ENCODE measurements at places on chromosomes 16 and 17.

DNA sequence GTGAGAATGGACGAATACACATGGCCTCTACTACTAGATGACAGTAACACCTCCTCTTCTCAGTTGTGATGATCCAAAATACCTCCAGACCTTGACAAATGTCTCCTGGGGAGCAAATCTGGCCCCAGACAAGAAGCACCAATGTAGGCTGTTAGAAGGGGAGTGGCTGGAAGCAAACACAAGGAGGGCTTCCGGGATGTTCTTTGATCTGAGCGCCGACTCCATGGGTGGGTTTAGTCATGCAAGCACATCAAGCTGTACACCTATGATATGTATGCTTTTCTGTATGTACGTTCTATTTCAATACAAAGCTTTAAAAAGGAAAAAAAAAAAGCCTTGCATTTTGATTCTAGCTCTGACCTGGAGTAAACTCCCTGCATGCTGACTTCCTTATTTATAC, 61.4 kb downstream of the ARHGAP17 start:
- DNase-seq = no peak

DNA sequence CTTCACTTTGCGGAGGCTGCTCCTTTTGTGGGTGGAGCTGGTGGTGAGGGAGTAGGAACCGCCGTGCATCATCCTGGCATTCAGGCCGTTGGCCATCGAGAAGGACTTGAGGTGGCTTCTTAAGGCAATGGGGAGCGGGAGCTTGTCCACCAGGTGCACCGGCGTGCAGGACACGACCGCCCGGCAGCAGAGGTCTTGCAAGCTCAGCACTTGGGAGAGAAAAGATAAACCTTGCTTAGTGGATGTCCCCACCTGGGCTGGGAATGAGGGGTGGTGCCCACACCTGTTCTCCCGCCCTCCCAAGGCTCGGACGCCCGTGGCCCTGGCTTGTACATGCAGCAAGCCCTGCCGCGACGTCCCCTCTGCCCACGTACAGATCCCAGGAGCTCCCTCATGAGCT, 9.7 kb upstream of the WDR45B start:
- DNase-seq = no peak

DNA sequence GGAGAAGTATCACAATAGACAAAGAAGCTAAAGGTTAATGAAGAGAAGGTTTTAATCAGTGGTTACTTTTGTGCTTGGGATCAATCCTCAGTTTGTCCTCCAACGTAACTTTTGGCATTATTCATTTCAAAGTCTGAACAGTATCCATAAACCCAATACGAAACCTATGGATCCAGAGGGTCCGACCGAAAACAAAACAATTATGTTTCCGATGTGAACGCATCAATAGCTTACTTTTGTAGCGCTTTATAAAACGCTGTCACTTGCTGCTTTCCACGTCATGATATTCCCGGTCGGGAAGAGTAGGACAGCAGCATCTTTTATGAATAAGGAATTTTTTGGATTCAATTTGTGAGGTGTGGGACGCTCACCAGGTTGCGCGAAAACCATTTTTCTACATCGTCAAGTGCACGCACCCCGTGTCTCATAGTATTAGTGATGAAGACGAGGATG, 383.8 kb downstream of the ZFHX3 start:
- DNase-seq = no peak

DNA sequence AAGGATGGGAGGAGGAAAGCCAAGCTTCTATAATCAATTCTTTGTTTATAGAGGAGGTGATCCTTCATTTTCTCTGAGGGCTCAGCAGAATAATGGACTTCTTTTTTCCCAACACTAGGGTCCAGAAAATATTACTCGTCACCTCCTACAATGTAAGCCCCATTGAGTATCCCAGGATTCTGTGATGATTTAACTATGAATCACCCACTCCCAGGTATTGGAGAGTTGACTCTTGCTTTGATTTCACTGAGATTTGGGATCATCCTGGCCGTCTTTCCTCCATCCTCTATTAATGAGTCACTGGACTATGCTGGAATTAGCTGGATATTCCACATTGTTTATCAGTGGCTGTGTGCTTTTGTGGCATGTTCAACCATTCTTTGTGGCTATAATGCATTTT, 452.0 kb downstream of the NPIPA7 start:
- DNase-seq = no peak

DNA sequence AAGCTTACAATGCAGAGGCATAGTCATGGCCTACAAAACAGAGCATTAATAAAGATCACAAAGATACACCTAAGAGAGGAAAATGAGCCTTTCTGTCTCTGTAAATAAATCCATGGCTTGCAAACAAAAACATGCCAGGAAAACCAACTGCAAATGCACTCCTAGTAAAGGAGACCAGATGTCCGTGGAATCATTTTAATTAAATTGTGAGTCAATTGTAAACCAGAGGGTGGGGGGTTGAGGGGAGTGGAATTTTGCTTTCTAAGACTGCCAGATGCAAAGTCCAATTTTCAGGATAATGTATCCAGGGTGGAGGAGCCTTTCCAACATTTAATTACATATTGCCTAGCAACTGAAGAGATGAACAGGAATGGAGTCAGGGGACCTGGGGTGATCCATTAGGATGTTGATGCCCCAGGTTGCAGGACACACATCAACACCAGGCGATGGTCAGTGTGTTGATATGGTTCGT, 390.3 kb upstream of the CCL2 start:
- DNase-seq = no peak

GRCh38 chr17:50778988-50779387, 11.7 kb upstream of the ANKRD40CL start:
- DNase-seq = no peak

DNA sequence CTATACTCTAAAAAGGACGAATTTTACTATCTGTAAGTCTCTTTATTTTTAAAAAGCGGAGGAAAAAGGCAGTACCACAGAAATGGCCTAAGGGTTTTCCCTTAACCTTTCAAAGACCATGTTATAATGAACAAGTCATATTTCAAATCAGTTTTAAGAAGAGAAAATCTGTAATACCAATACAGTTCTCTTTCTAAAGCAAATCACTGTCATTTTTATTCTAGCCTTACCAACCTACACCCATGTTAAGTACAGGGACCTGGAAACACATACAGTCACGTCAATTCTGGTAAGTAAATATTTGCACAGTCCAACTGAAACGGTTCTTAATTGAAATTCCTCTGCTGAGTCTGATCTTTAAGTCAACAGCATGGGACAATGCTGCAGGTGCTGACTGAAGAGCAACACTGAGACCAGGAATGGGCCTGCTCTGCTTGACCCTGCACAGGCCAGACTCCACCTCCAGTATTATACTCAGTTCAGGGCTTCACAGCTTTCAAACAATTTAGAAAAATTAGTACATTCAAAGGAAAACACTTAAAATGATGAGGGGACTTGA, 20.2 kb downstream of the MBTPS1 start:
- no peak for DNase-seq

DNA sequence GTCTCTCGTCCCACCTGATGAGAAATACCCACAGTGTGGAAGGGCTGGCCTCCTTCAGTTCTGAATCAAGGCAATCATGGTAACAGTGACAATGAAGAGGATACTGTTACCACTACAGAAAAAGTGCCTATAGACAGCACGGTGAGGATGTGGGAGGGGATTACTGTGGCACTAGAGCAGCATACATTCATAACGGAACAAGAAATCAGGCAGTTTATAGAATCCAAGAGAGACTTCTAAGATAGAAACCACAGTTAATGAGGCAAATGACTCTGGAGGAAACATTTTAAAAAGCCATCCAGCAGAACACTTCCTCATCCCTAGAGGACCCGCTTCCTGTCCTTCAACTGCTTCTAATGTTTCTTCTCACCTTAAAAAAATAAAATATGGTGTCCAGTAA, 2.7 kb downstream of the RUSF1 start:
- DNase-seq = no peak

DNA sequence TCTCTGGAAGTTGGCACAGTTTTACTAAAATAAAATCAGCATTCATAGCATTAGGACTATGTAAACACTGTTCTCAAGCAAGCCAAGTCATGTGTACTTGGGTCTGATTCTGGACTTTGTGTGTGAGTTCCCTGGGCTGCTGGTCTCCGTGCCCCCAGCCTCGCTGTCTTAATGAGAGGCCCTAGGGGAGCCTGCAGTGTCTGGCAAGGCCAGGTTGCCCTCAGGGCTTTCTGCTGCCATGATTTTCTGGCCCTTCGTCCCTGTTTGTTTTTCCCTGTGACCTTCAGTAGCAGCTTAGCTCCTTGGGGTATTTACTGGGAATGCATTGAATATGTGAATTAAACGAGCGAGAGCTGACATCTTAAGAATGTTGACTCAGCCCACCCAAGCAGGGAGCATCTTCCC, 161.8 kb downstream of the RPTOR start:
- DNase-seq = no peak

- no peak for DNase-seq
Measured at GRCh38 chr16:87303431-87303930, 13.7 kb downstream of the C16orf95 start.

GRCh38 chr17:67636834-67637520, 80.8 kb upstream of the NOL11 start:
- no peak for DNase-seq

DNA sequence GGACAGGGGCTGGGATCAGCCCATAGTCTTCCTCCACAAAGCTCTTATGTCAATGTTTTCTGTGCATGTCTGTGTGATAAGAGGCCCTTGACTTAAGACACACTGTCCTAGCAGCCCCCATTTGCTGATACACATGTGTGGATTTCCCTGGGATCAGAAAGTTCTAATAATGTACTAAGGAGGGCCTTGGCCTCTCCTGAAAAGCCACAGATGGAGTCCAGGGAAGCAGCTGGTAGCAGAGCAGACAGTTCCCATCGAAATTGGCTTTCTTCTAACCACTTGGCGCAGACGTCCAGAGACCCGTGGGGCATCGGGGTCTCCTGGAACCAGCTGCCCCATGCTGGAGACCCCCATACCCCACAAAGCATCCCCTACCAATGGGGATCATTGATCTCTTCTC, 4.3 kb upstream of the GP2 start:
- no peak for DNase-seq

DNA sequence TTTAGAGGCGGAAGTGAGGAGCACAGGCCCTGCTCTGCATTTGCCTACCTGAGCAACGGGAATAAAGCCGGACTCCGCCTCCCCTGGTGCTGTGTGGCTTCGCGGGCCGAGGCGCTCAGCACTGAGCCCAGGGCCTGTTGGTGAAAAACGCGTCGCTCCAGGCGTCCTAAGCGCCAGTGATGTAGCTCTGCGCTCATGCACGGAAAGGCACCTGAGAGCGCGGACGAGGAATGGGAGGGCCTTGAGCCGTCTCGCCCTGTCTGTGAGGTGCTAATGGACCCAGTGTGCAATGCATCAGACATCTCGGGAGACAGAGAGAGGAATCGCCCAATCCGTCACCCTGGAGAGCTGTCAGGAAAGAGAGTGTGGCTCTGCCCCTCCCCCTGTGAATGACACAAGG, 17.2 kb upstream of the ATP2A3 start:
- no peak for DNase-seq

DNA sequence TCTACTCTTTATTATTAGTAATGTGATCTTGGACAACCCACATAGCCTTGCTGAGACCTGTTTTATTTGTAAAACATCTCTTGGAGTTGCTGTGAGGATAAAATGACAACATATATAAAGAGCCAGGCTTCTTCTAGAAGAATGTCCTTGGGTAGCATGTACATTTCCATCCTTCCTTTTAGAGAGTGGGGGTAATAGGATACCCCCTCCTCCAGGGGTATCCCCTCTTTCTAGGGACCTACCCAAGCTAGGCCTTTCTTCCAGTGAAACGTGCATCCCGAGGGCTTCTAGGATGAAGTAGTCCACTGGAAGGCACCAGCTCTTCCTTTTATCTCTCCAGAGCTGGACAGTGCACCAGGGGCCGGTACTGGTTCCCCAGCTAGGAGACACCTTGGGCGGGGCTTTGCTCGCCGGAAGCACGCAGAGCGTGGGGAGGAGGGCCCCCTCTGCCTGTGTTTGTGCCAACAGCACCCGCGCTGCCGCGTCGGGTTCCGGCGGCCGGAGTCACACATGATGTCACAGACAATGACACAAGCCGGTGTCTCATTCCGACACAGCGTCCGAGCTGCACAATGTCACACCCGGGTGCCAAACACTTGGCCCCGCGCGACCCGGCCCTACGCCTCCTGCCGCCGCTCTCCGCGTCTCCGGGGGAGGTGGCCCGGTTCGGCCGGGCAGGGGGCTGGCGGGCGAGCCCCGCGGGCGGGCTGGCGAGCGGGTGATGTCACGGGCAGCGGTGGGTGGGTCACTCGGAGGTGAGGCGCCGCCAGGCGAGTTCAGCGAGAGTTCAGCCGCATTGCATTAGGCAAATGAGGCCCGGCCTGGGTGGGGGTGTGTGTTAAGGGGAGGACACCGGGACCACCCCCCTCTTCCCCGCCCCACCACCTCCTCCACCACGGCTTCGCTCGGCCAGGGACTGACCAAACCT, 23.4 kb downstream of the GJD3 start:
- DNase-seq = peak; percentile 57

- DNase-seq = no peak
Measured at GRCh38 chr16:84930298-84931106, 80.8 kb downstream of the ZDHHC7 start.

- no peak for DNase-seq
Measured at GRCh38 chr17:64773836-64774761, 112.0 kb upstream of the SMURF2 start.
